ENCODE measurements at places on chromosomes 6 and 20.

DNA sequence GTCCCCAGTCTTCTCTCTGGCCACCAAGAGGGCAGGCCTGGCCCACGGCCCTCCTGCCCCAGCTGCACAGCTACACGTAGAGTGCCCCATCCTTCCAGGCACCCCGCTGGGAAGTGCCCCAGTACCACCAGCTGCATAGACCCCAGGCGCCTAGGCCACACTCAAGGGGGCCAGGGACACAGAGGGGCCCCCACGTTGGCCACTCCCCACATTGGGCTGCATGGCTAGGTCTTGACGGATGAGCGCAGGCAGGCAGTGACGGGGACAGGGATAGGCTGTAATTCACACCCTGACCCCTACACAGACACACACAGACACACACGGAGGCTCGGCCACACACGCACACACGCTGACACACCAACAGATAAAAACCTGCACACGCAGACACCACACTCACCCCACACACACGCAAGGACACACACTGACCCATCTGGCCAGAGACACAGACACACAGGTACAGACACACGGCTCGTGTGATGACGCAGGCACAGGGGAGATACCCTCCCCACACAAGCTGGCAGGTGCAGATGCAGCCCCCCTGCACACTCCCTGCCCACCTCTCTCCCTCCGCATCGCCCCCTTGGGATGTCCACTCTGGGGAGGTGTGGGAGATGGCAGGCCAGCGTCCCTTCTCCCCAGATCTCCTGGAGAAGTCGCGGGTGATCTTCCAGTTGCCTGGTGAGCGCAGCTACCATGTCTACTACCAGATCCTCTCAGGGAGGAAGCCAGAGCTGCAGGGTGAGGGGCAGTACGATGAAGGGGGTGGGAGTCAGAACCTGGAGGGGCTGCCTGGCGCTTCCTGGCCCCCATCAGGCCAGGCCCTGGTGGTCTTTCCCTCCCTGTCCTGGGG lies 30.0 kb downstream of the MYH7B start:
- DNase-seq = no peak

- DNase-seq = no peak
These were observed 144.3 kb upstream of the PRDM1 start for GRCh38 chr6:105941621-105942412.

DNA sequence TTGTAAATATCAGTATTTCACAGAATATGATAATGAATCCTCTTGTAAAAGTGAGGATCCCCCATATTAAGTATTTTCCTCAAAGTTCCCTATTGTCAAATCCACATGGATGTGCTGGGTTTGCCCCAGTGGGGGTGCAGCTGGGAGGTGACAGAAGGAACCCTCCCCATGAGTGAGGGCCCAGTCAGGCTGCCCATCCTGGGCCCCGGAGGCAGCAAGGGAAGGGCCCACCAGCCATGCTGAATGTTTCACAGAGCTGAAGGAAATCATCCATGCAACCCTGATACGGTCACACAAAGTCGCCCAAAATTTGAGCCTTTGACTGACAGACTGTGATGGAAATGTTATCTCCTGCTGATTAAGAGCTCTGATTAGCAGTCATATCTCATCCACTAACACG lies 39.7 kb downstream of the FRMD1 start:
- no peak for DNase-seq

DNA sequence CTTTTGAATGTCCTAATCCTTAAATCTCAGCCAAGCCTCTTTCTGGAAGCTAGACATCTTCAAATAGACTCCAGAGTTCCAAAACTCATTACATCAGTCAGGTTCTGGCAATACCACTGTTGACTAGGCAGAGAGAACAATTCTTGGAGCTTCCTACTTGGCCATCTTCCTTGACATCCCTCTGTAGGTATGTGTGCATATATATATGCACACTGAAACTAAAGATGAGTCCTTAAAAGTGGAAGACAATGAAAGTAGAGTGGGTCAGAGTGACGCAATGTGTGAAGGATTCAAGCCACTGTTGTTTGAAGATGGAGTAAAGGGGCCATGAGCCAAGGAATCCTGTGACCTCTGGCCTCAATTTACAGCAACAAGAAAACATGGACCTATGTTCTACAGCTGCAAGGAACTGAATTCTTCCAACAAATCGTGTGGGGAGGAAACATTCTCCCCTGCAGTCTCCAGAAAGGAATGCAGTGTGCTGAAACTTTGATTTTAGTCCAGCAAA lies 18.7 kb upstream of the DUSP22 start:
- no peak for DNase-seq

DNA sequence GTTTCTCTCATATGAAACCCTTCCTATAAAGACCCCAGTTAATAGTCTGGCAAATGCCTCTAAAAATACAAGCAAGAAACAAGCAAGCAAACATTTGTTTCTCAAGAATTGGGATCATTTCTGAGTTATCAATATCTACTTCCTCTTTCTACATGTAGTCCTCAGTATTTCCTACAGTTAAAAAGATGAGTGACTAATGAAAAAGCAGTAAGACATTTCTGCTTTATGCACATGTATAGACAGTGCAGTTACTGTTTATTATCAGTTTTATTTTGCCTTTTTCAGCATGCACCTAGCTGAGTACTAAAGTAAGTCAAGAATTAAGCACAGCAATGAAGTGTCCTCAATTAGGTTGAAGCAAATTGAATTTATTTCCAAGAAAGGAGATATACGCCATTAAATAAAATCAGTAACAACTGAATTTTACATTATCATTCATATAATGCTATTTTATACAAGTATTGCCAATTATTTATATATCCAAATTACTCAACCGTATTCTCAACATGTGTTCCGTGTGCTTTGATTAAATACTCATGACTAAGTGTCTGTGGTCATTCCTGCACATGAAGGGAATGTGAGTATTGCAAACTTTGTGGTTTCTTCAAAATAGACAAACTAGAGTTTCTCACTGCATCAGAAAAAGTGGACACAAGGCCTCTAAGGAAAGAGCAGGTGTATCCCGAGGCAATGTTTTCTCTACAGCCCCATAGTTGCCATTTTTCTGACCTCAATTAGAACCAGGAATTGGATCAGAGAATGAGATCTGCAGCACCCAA lies 159.3 kb upstream of the MARCKS start:
- DNase-seq = no peak

- no peak for DNase-seq
These were observed 3.5 kb downstream of the CST7 start for GRCh38 chr20:24952376-24953208.
